ENCODE measurements at places on chromosomes 16 and 17. TPM values are rescaled to one million over a fixed set of nuclear protein-coding genes. Genes with fewer than 3 reads are reported as not detected.

- peak overlapping the region; percentile 58 for H3K4me3 ChIP-seq
- peak; percentile 45 for DNase-seq
- no peaks in the 10 kb centered on the region for H3K36me3 ChIP-seq
- peak overlapping the region; percentile 77 for H3K27ac ChIP-seq
- peaks cover 6% of the 10 kb centered on the region for H3K4me1 ChIP-seq
These were observed 716 bp downstream of the TMEM94 start for GRCh38 chr17:75457047-75457654.

- H3K27ac ChIP-seq, result no peak overlapping the region
- no peak for DNase-seq
- peaks cover 15% of the 10 kb centered on the region for H3K4me1 ChIP-seq
- H3K4me3 ChIP-seq, result no peak overlapping the region
- 0 out of 2 replicates have a peak, but pooled peaks cover 2% of the 10 kb centered on the region for H3K36me3 ChIP-seq
These were observed 45.6 kb downstream of the CYB5B start for GRCh38 chr16:69469807-69470561.

- H3K36me3 ChIP-seq, result no peaks in the 10 kb centered on the region
- DNase-seq, result no peak
- H3K4me3 ChIP-seq, result no peak overlapping the region
- H3K27me3 ChIP-seq, result peaks cover 16% of the 10 kb centered on the region
These were observed 37.3 kb upstream of the AXIN2 start for GRCh38 chr17:65598746-65599145.

GRCh38 chr16:56643080-56643778, 4.8 kb downstream of the MT1A start:
- no peak overlapping the region for H3K27ac ChIP-seq
- no peak for DNase-seq
- peaks cover 90% of the 10 kb centered on the region for H3K27me3 ChIP-seq
- no peaks in the 10 kb centered on the region for H3K4me1 ChIP-seq

DNA sequence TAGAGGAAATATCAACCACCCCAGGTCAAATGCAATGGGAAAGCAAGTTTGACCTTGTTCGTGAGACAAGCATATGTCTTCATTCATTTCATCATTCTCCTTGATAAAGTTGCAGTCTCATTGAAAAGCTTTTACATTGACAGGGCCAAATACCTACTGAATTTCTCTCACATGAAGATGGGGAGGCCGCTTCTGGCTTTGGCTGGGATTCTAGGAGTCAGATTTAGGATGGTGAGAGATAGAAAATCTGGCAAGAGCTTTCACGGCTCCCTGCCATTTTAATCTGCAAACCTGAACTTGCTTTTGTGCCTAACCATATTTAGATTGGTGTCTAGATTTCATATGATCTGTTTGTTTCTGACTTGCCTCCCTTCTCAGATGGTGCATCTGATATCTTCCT, 88.0 kb downstream of the TMEM100 start:
- H3K27ac ChIP-seq, result no peak overlapping the region
- H3K36me3 ChIP-seq, result no peaks in the 10 kb centered on the region
- DNase-seq, result no peak

GRCh38 chr17:69961501-69962145, 113.4 kb upstream of the KCNJ16 start:
- DNase-seq, result peak; percentile 47
- peaks cover 4% of the 10 kb centered on the region for H3K27me3 ChIP-seq
- H3K4me1 ChIP-seq, result peaks cover 8% of the 10 kb centered on the region

DNA sequence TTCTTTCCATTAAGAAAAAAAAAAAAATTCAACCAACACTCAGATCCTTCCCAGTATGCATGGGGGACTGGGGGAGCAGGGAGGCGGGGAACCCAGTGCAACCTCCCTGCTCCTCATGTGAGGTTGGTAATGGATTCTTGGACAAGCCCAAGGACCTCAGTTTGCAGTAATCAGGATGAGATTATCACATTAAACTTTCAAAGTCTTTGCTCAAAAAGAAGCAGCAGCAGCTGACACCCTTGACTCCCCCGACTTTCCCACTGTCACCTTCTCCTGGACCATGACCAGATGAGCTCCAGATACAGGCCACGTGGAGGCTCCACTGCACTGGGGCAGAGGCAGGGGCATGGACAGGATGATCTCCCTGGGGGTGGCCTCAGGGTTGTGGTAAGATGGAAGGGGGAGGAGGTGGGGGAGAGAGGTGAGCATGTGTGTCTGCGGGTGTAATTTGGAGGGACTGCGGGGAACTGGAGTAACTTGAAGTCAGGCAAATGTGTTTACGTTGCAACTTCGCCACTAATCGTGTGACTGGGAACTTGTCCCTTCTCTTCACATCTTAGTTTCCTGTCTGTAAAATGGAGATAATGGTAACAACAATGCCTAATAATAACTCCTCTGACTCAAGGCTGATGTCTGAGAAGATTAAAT, 19.8 kb downstream of the ZNF385C start:
- no peak for DNase-seq
- H3K27me3 ChIP-seq, result peaks cover 53% of the 10 kb centered on the region
- H3K27ac ChIP-seq, result no peak overlapping the region
- H3K36me3 ChIP-seq, result no peaks in the 10 kb centered on the region

GRCh38 chr16:3115003-3115402, 2.6 kb downstream of the ZNF205 start:
- H3K36me3 ChIP-seq, result peaks cover 36% of the 10 kb centered on the region
- no peak overlapping the region for H3K4me3 ChIP-seq

- no peak for DNase-seq
- H3K27me3 ChIP-seq, result peaks cover 2% of the 10 kb centered on the region
These were observed 5.4 kb upstream of the CHRNE start for GRCh38 chr17:4908301-4908700.

DNA sequence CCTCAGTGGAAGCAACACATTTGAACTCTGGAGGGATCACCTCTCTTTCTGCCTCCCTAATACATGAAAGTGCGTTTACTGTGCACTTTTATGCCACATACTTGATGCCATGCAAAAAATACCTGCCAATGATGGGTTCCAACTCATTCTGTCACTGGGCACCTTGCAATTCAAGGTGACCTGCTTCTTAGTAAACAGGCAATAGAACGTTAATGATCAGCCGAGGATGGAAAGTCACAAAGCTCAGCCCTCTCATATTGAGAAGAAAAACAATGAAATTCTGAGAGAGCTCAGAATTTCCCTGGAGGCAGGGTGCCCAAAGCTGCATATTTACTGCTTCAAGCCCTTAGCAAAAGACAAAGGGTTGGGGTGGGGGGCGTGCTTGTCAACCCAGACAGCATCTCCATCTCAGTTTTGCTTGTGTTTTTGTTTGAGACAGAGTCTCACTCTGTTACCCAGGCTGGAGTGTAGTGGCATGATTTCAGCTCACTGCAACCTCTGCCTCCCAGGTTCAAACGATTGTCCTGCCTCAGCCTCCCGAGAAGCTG, 23.2 kb downstream of the LITAF start:
- H3K27ac ChIP-seq, result no peak overlapping the region
- H3K4me1 ChIP-seq, result peaks cover 14% of the 10 kb centered on the region
- H3K27me3 ChIP-seq, result no peaks in the 10 kb centered on the region

The SLFN13 gene
- 2.5 TPM for total RNA-seq

The SPNS3 gene
- total RNA-seq, result not detected

The DLG4 gene
- 8.1 TPM for total RNA-seq

The RMI2 gene
- 5.8 TPM for total RNA-seq

The RND2 gene
- total RNA-seq, result 1.1 TPM

The MYLK3 gene
- under 0.01 TPM for total RNA-seq

The ARL5C gene
- not detected for total RNA-seq

The C16orf89 gene
- total RNA-seq, result not detected

Measured in IMR-90 (cell line).